Vagina (tissue), 2 donors: ENCODE measurements at places on chromosomes 16 and 17.

DNA sequence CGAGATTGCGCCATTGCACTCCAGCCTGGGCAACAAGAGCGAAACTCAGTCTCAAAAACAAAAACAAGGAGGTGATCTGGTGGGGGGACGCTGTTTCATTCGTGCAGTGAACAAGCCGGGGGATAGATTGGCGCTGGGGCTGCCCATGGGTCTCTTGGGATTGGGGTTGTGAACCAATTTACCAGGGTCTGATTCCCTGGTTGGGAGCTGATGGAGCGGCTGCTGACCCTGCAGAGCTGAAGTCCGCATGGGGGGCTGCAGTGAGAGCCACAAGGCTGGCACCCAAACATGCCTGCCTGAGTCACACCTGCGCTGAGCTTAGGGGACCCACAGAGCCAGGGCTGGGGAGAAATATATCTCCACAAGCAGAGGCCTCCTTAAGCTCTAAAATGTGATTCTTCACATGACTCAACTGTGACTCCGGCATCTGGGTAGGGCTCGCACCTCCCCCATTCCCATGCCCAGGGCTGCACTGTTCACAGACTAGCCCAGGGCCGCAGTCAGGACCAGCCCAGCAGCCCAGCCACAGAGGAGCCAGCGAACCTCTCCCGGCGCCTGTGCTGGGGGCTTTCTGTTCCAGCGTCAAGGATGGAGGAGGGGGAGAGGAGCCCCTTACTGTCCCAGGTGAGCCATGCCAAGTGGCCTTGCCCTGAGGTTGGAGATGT lies 5.0 kb downstream of the TSPAN10 start:
- no peak for DNase-seq

GRCh38 chr17:76365256-76365903 lies 11.7 kb upstream of the PRPSAP1 start:
- no peak for DNase-seq

DNA sequence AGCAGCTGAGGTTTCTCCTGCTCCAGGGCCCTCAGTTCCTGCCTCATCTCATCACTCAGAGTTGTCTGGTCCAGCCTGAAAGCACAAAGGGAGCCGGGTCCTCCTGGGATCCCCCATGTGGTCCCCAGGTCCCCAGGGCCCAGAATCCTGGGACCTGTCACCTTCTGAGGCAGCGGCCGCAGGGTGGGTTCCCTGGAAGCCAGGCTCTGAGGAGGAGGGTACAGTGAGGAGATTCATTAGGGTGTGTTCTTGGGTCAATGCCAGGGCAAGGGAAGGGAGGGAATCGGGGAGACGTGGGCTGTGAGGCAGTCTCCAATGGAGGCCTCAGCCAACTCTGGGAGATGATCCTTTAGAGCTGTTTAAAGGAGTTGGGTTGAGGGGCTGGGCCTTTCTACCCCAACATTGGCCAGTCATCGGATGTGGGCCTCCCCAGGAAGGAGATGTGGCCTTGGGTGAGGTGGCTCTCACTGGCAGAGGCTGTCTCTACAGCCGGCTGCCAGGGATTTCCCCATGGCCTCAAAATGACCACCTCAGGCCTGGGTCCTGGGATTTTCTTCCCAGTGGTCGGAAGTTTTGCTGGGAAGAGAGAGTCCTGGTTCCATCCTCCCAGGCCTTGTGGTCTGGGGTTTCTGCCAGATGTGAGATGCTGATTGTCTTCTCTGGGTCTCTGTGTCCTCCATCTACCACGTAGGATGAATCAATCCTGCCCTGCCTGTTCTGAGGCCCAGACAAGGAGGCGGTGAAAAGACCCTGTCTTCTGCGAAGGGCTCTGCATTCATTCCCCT lies 47.3 kb downstream of the NLRP1 start:
- no peak for DNase-seq

DNA sequence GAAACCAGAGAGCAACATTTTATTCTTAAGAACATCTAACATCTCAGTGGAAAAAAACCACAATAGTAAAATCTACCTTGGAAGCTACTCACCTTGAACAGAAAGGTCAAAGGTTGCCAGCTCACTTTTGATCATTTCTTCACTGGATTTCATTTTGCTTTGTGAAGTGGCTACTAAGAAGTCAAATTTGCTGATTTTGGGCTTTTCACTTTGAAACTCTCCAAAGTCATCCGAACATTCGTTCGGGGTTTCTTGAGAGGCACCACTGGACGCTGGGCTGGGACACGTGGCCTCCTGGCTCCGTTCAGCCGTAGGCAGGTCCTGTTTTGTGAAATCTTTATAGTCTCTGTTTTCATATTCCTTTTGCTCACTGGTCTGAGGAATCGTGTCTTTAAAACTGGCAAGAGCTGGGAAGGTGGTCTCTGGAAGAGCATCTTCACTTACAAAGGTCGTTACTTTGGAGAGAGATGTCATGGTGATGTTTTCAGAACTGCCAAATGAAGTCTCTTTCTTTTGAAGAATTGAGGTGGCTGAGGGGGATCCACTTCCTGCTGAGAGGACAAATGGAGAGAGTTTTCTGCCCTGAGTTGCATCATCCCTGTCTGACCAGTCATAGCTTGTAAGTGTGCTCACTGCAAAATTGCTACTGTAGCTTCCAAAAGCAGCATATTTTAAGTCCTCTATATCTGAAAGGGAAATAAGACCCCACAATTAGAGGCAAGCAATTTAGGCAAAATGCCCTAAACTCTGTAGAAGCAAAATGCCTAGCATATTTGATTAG lies 52.4 kb downstream of the DUSP14 start:
- DNase-seq: no peak

GRCh38 chr17:9792181-9792840 lies 919 bp upstream of the DHRS7C start:
- no peak for DNase-seq

DNA sequence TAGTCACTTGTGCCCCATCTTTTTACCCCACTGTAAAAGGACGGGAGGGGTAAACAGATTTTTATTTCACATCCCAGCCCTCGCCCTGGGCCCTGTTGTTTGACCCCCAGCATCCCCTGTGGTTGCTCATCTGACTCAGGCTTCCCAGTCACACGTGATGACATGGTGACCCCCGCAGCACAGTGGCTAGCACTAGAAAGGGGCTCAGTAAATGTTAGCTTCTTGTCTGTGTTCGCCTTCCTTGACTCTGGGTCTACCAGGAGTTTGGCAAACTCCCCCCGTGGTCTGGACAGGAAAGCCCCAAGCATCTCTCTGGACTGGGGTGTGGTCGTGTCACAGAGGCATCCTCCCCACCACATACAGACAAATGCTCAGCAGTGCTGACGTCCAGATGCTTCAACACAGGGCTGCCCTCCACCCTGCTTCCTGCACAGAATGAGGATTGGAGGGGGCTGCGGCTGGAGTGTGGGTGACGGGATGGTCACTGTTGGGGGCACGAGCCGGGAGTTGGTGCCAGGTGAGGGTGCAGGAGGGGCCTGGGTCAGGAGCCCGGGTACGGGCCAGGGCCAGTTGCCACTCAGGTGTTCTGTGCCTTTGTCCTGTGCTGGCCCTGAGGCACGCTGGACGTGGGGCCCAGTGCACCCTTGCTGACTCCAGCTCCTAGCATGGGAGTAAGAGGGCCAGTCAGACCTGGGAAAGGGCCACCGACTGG lies 69.1 kb downstream of the METRNL start:
- peak; percentile 79 for DNase-seq

- DNase-seq: no peak
These were observed 28.8 kb downstream of the MSI2 start for GRCh38 chr17:57284984-57285646.

- DNase-seq: no peak
These were observed 4.8 kb downstream of the KLHL11 start for GRCh38 chr17:41860254-41860931.

GRCh38 chr17:57410169-57410568 lies 153.8 kb downstream of the MSI2 start:
- DNase-seq: no peak

DNA sequence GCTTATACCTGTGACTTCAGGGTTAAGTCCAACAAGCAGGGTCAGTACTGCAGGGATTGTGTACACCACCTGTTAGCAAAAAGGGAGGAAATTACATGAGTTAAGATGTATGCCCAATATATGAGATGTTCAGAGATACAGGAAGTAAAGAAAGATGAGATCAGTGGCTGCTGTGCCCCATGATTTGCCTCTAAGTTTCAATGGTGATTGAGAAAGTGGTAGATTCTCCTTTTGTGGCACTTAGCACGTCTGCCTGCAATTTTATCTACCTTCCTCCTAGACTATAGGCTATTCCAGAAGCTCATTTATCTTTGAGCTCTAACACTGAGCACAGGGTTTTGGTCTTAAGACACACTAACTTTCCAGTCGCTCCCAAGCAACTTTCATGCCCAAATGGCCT lies 3.6 kb downstream of the TMEM220 start:
- DNase-seq: peak; percentile 3

DNA sequence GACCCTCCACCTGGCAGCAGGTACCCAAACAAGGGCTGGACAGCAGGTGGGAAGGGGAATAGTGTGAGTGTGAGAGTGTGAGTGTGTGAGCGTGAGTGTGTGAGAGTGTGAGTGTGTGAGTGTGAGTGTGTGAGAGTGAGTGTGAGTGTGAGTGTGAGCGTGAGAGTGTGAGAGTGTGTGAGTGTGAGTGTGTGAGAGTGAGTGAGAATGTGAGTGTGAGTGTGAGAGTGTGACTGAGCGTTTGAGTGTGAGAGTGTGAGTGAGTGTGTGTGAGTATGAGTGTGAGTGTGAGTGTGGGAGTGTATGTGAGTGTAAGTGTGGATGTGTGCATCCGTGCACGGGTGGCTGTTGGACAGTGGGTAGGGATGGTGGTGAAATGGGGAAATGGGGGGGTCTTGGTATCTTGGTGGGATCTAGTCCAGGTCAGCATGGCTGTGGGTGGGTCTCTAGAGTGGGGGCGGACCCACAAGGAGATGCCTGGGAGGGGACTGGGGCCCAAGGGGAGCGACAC lies 408 bp downstream of the ADGRG1 start:
- DNase-seq: no peak

GRCh38 chr16:13036600-13036999 lies 135.2 kb downstream of the SHISA9 start:
- DNase-seq: no peak

GRCh38 chr17:38322156-38322779 lies 21.5 kb downstream of the GPR179 start:
- no peak for DNase-seq

- DNase-seq: no peak
These were observed at the start of gene CX3CL1 for GRCh38 chr16:57372372-57373116. Gene CX3CL1, plus strand, starts transcription at chr16:57372490. Its CDS starts 79 bp downstream, at chr16:57372569.

GRCh38 chr17:56351675-56352074 lies 198.4 kb downstream of the ANKFN1 start:
- no peak for DNase-seq

GRCh38 chr16:24035127-24035842 lies 199.5 kb downstream of the PRKCB start:
- DNase-seq: no peak

DNA sequence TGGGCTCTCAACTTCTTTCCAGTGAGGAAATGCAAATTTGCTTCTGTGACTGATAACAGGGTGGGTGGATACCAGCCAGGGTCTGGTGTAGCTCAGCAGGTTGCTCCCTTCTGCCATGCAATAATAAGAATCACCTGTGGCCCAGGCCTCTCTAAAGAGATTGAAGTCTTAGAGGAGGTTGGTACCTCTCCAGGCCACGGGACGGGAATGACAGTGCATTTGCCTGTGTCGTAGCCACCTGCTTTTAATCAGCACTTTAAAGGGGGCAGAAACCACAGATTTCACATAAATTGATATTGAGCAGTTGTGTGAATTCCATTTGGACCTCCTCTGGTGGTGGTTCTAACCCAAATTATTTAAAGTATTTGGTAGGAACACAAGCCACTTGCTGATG lies 246.9 kb downstream of the PRKCA start:
- no peak for DNase-seq

DNA sequence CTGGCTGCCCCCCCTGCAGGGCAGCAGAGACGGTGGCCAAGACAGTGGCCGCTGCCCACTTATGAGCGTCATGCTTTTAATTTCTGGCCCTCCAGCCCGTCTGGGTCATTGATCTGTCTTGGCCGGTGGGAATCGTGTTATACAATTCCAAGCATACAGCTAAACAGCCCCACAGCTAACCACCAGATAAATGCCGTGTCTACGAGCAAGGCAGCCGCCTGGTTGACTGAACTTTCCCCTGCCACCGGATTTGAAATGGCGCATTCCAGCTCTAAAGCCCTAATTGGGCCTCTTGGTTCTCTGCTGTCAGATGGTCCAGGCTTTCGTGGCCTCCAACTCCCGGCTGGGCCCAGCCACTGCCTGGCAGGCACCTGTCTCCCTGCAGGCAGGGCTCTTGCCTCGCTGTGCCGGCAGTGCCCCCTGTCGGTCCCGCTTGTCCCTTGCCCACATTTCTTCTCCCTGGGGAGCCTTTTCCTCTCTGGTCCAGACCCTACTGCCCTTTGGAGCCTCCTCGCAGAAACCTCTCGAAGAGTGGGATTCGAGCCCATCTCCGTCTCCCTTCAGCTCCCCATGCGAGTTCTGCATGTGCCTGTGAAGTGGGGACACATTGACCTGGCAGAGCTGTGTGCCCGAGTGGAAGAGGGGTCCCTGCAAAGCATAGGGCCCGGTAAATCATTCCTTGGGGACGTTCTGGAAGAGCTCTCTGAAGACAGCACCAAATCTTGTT lies 1.8 kb upstream of the RBFOX3 start:
- DNase-seq: no peak

- DNase-seq: no peak
These were observed 15.3 kb upstream of the MNT start for GRCh38 chr17:2416010-2416734.

GRCh38 chr17:39950871-39951348 lies 11.9 kb upstream of the GSDMA start:
- DNase-seq: no peak

DNA sequence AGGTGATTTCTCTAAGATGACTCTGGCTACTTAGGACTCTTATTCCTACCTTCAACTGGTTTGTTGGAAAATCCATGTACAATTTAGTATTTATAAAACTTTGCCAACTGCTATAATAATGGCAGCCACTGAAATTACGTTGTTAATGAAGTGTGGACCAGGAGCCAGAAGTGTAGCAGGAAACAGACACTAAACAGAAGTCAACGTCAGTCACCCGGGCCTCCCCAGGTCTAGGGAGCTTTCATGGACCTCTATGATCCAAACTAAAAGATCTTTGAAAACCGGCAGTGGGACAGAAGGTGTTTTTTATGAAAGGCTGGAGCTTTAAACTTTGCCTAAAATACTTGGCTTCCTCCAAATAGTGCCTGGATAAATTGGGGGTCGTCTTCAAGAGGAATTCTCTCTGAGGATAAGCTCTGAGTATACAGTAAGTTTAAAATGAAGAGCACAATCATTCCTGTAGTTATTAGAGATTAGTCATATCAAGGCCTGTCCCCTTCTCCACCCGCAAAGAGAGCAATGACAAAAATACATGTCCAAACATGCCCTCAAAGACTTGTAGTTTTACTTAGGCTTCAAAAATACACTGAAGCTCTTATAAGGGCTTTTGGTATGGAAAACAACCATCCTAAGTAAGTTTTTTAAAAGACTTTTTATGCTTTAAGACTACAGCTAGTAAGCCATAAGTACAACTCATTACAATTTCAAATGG lies 34.6 kb downstream of the DCUN1D3 start:
- DNase-seq: no peak

GRCh38 chr16:69338557-69339288 lies 641 bp downstream of the COG8 start:
- no peak for DNase-seq

GRCh38 chr17:7147772-7148171 lies 31.4 kb downstream of the ASGR1 start:
- no peak for DNase-seq

- no peak for DNase-seq
These were observed 17.0 kb downstream of the MAP1LC3B start for GRCh38 chr16:87409153-87409552.
